Inflammatory macrophage (primary cell): ENCODE measurements at places on chromosomes 3 and 15.

- DNase-seq = no peak
Observed at GRCh38 chr3:97713634-97714033, 50.9 kb upstream of the ARL6 start.

- no peak for DNase-seq
Observed at GRCh38 chr3:72999951-73000350, 3.3 kb downstream of the PPP4R2 start.

DNA sequence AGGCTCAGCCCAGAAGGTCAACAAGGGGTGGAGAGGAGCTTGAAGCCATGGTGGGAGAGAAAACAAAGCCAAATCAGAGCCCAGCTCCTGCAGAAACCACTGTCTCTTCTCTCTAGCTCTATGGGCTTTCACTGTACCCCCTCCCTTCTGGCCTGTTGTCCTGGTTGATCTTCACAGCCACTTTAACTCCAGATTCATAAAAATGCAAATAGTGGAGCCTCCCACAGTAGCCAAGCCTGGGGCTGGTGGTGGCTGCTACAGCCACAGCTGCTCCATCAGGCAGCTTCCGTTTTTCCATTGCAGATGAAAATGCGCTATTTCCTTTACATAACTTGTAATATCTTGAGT lies 20.7 kb upstream of the CAV3 start:
- no peak for DNase-seq

DNA sequence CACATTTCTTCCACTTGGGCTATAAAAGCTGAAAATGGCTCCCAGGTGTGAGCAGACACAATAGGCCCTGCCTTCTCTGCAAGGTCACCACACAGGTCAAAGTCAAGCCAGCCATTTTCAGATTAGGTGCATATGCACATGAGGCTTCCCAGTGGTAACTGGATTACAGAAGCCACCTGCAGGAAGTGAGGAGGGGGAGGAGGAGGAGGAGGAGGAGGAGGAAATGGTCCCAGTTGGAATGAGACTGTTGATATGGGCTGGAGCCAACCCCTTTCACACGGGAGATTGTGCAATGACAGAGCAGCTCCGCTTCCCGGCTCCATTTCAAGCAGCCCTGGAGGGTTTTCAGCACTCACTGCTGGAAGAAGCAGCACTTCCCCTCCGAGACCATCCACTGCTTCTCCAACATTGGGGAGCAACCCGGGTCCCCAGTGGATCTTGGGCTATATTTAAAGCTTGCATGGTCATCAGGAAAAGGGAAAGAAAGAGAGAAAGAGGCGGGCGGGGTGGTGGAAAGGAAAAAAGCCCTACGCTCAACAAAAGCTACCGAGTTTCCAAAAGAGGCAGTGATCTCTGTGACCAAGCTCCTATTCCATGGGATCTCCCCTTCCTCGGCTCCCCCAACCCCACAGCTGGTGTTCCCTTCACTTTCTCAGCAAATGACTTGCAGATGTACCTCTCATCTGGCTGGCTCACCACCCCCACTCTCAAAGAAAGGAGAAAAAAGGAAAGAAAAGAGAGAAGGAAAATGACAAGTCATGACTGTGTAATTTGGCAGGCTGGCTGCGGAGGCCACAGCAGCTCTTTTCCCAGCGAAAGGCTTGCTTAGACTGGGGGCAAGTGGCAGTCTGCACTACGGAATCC lies 58.3 kb downstream of the LRIG1 start:
- DNase-seq = no peak

DNA sequence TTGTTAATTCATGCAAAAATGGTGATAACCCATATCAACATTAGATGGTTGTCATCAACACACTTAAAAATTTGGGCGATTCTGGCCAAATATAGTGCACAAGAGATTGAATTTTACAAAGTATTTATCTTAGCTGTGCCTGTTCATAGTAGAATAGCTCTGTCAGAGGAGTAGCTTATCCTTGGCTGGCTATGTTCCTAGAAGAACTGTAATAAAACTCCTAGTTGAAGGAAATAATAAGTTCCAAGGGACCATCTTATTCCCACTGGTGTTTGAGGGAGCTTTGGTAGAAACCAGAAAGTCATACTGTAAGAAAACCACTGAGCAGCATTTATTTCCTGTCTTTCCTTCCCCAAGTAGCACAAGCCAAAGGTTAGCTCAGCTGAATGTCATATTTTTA lies 201.8 kb downstream of the GRM7 start:
- no peak for DNase-seq

GRCh38 chr3:122394173-122394572 lies 10.2 kb downstream of the FAM162A start:
- no peak for DNase-seq

DNA sequence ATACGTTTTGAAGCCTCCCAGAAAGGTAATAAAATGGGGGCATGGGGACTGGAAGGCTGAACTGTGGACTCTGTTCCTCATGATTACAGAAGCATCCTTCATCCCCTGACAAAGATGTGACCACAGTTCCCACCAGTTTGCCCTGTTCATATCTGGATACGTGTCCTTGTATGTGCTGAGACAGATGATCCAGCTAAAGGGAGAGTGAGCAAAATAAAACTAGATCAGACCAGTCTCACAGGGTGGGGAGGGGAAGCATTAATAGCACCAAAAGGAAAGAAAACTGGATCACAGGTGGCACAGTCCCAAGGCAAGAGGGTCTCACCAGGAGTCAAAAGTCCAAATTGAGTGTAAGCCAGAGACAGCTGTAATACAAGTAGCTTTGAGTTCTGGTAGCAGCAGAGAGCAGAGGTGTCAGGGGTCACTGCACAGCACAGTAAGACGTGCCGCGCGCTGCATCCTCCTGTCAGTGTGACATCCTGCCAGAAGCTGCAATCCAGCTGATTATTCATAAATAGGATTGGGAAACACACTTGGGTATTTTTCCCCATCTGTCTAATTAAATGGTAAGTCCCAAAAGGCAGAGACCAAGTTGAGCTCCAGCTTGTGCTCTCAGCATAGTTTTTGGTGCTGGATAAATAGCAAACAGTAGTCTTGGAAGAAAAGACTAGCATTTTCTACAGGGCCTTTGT lies 560.0 kb upstream of the CFAP20DC start:
- no peak for DNase-seq

- DNase-seq = no peak
Observed at GRCh38 chr3:29468187-29468586, 187.3 kb downstream of the RBMS3 start.

DNA sequence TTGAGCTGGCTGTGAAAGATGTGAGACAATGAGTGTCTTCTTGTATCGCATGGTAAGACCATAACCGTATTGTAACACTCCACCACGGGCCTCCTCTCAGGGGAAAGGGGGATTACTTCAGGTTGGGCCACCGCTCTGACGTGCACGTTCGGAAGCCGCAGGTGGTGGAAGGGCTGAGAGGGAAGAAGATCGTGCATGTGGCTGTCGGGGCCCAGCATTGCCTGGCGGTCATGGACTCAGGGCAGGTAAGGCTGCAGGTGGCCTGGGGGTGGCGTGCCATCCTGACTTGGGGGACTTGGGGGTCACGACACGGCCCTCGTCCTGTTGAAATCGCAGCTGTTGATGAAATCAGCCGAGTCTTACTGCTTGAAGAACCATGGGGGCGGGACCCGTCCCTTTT lies 87.3 kb upstream of the FAN1 start:
- DNase-seq = no peak

- no peak for DNase-seq
Observed at GRCh38 chr3:35971686-35972085, 332.4 kb downstream of the ARPP21 start.

GRCh38 chr15:43776101-43776717 lies 557 bp downstream of the ELL3 start:
- no peak for DNase-seq

DNA sequence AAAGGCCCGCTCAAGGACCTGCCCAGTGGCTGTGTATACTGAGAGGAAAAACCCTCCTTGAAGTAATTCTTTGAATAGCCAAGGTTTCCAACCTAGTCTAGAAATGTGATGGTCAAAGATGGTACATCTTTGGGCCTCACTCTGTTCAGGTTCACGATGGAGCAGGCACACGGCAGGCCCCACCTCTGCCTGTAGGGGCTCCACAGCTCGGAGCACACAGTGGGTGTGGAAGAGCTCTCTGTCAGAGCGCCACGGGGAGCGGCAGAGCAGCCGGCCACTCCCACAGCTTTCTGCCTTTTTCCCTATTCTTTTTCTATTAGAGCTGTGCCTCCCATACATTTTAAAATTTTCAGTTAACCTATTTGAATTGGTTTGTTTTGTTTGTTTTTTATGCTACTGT lies 89.5 kb downstream of the CTNNB1 start:
- DNase-seq = no peak

DNA sequence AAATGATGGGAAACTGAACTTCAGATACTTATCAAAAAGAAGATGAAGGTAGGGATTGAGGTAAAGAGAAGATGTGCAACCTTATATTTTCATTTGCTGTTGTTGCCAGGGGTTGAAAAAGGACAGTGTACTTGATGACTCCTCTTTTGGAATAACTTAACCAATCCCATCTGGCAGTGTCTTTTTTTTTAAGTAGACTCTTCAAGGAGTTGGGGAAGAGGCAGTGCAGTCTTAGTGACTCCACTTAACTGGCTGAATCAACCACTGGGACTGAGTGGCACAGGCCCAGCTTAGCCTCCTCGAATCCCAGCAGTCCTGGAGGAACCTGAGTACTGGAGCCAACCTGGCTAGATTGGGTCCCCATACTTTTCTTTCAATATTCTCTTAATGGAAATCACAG lies 27.3 kb upstream of the FILIP1L start:
- DNase-seq = no peak

DNA sequence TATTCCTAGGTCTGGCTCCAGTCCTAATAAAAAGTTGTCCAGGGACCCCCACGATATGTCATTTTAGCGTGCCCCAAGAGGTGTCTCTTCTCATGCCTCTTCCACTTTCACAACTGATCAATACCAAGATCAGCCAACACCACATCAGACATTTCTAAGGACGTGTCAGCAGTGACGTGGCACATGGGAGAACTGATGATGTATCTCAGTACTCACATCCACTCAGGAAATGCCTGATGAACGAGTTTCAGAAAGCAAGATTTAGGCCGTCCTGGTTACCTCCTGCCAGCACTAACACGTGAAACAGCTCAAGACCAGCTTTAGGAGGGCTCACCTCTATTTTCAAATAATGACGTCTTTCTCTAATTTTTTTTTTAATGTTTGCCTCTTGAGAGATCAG lies 19.6 kb downstream of the VGLL4 start:
- DNase-seq = no peak

- no peak for DNase-seq
Observed at GRCh38 chr3:149004622-149005021, 13.3 kb downstream of the GYG1 start.

DNA sequence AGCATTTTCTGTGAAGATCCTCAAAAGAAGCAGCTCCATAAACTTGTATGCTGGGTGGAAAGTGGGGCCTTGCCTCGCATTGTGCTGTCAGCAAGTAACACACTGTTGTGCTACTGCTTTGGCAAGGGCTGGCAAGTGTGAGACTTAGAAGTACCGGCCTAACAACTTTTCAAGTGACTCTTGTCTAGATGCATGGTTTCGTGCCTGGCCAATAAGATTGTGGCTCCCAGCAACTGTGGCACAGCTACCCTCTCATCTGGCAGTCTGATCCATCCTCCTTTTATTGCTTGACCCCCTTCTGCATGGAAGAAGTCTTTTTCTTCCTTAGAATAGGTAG lies 79.4 kb upstream of the VEPH1 start:
- no peak for DNase-seq

DNA sequence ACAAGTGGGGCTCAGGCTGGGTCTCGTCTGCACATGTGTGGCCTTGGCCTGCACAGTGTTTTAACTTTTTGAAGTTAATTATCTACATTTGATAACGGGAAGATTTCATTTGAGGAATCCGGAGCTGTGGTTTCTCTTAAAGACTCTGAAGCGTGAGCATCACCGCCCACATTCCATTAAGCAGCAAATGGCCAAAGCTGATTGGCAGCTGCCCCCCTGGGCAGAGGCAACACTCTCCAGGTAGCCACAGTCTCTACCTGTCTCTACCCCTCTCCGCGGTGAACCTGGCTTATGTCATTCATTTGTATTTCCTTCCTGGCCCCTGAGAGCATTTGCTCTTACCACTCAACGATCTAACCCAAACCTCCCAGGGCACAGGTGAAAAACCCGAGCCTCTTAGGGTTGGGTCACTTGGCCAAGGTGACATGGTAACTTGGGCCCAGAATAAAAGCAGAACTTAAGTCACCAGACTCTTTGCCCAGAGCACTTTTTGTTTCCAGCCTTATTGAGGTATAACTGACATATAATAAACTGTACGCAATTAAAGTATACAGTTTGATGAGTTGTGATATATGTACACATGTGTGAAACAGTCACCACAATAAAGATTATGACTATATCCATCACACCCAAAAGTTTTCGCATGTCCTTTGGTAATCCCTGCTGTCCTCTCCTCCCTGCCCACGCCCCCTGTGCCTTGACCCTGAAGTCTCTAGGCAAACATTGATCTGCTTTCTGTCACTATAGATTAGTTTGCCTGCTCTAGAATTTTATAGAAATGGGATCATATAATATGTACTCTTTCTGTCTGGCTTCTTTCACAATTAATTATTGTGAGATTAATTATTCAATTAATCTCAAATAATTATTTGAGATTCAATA lies 245.7 kb upstream of the HES1 start:
- no peak for DNase-seq

DNA sequence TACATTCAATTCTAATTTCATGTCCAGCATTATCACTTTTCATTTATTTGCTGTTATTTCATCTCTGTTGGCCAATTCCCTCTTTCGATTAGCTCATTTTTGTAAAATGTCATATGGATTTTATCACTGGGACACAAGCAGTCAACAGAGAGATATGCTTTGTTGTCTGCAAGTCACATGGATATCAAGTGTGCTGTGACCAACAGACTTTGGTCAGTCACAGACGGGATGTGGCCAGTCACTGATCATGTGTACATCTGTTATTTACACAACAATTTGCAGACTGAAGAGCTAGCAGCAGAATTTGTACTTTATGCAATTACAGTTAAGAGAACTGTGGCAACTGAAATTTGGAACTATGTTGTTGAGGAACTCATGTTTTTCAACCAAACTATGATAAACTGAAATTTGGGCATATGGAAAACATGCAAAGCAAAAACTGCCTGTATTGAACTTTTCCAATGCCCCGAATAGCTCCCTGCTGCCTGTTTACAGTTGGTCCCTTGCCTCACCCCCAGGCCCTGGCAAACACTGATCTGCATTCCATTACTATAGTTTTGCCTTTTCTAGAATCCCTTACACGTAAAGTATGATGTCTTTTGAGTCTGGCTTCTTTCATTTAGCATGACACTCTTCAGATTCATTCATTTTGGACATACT lies 104.4 kb downstream of the RPL22L1 start:
- DNase-seq = peak; percentile 2
